ENCODE measurements at places on chromosomes 13 and 19.

DNA sequence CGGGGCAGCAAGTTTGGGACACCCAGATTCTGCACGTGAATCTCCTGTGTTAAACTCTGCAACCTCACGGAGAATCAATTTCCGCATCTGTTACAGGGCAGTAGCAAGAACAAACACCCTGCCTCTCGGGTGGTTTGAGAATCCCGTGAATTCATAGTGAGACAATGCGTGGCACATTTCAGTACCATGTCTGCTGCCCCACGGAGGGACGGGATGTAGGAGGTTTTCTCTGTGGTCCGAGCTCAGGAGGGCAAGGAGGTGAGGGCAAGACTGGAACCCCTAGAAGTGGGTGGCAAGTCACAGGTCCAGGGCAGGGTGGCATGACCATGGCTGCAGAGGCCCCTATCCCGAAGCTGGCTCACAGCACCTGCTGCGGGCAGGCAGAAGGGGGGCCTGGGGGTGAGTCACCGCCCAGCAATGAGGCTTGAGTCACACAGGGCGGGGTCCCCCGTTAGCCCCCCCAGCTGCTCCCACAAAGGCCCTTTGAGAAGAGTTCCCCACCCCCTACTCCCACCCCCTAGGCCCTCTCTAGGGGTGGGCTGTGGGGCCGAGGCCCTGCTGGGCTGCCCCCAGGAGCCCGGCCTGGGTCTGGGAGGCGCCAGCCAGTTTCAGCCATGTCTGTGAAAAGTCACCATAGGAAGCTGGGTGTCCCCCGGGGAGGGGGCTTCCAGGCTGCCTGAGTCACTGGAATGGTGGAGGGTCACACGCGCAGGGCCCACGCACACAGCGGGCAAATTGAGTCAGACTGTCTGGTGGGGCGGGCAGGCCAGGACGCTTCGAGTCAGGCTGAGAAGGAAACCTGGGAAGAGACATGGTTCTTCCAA, 25.8 kb upstream of the NANOS3 start:
- peak; percentile 81 for DNase-seq

GRCh38 chr13:110798081-110798994, 84.8 kb downstream of the ING1 start:
- no peak for DNase-seq

DNA sequence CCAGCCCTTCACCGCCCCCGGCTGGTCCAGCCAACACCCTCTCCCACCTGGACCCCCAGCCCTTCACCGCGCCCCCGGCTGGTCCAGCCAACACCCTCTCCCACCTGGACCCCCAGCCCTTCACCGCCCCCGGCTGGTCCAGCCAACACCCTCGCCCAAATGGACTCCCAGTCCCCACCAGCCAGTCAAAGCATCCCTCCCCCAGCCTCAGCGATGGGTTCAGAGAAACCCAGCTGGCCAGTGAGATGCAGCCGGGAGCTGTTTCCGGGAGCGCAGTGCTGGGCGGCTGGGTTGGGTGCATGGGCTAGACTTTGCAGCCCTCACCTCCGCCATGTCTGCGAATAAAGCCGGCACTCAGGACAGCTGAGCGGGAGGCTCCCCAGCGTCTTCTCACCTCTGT, 6.5 kb upstream of the CDC34 start:
- no peak for DNase-seq

DNA sequence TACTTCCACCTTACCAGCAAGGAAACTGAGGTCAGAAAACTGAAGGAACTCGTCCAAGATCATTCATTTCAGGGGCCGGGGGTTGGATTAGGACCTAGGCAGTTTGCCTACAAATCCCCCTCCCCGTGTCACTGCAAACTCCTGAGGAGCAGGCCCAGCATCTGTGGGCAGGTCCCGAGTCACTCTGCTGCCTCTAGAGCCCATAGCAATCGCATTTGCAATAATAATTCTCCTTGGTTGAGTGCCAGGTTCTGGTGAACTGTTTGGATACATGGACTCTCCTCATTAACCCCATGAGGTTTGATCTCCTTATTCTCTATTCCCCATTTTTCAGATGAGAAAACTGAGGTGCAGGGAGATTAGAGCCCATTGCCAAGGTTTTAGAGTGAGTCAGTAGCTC, 903 bp downstream of the PIN1 start:
- peak; percentile 15 for DNase-seq

DNA sequence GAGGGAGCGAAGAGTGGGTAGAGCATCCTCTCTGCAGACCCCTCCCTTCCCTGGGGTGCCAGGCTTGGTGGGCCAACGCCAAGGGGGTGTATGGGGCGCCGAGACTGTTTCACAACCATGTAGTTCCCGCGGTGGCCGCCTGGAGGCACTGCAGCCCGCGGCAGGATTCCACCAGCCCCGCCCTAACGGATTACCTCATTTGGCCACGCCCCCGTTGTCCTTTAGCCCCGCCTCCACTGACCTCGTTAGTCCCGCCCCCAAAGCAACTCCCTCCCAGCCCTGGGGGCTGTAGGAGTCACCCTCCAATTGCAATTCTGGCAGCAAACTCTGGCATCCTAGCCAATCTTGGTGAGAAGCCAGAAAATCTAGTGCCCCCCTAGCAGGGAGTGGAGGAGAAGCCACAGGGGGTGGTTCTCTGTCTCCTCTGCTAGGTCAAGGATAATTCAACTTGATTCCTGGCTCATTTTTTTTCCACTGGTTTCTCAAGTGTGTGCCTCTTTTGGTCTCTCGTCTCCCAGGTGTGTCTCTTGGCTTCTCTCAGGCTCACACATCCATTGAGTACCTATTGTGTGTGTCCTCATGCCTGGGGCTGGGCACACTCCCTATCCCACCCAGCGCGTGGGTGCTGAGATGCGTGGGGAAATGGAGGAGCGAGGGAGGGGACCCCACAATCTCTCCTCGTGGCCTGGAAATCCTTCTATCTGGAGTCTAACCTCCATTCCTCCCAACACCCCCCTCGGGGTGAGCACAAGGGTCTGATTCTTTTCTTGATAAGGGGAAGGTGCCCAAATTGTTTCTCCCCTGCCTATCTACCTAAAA, 2.0 kb downstream of the OLFM2 start:
- DNase-seq: no peak

- DNase-seq: peak; percentile 0
These were observed 153.9 kb downstream of the DACH1 start for GRCh38 chr13:71712988-71713653.

GRCh38 chr13:94705081-94706030, 7.0 kb downstream of the SOX21 start:
- DNase-seq: no peak

Data from astrocyte of the cerebellum (primary cell).